ENCODE measurements at places on chromosomes 11 and 22.

DNA sequence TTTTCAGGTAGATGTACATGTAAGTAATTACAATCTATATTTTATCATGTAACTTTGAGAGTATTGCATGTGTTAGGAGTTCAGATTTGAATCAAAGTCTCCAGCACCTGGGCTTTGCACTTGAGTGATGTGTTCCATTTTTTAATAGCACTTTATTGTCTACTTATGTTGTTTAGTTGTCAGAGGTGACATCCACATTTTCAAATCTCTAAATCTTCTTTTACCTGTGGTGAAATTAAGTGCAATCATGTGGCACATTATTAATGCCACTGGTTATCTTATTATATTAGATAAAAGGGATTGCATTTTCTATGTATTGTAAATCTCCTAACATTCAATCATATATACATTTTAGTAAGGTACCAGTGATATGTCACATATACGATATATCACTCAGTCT, 333.4 kb downstream of the AASDHPPT start:
- no peak for DNase-seq

DNA sequence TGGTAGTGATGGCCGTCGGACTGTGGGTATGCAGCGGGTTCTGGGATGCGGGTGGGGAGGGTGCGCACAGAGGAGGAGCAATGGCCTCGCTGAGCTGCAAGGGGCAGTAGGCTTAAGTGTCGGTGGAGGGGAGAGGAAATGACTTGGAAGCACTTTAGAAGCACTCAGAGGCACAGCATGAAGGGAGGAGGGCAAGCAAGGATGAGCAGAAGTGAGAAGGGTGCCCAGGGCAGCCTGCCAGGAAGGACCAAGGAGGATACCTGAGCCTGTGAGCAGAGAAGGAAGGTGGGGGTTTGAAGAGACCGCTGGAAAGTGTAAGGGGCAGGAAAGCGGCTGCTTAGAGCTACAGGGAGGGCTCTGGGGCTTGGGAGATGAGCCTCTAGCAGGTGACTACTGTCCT, 330 bp downstream of the SLC5A1 start:
- no peak for DNase-seq

- peak; percentile 62 for DNase-seq
These were observed 3.6 kb upstream of the APOBEC3A start for GRCh38 chr22:38953577-38954413.

- no peak for DNase-seq
These were observed 25.7 kb downstream of the LRRC10B start for GRCh38 chr11:61534025-61534932.

- DNase-seq: no peak
These were observed 34.6 kb upstream of the BID start for GRCh38 chr22:17808693-17809403.

DNA sequence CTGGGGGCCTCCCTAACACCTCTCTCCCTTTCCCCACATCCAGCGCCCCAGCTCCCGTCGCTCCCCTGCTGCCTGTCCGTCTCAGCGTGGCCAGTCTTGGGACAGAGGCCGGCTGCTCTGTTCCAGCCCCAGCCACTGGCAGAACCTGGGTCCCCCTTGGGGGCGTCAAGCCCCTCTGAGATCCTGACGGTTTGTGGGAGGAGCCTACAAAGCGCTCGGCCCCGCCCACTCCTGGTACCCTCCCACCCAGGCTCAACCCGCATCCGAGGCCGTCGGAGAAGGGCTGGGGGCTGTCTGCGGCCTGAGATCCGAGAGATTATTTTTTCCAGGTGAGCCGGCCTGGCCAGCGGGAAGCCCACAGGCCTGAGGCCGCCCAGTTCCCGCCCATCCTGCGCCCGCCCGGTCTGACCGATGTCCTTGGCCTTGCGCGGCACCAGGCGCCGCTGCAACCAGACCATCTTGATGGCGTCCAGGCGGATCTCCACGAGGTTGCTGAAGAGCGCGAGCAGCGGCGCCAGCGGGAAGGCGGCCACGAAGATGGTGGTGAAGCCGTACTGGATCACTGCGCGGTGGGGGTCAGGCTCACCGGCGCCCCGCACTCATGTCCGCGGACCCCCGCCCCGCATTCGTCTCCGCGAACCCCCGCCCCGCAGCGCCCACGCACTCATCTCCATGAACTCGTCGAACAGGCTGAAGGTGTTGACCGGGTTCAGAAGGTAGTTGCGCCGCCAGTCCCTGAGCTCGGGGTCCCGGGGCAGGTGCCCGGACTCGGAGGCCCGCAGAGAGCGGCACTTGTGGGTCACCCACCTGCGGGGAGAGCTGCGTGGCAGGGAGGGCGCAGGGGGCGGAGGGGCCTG, 5.5 kb upstream of the SIGIRR start:
- DNase-seq: no peak

- no peak for DNase-seq
These were observed 81.3 kb downstream of the SERGEF start for GRCh38 chr11:17931595-17931994.
